ENCODE measurements at places on chromosomes 6 and 20. TPM values are rescaled to one million over a fixed set of nuclear protein-coding genes. Genes with fewer than 3 reads are reported as not detected.
A peak's percentile ranks its signal among the peaks of the same experiment; 100 is the strongest.

Gene CST4
- not detected for total RNA-seq

Gene MRAP2
- total RNA-seq = 0.67 TPM

Gene TGM6
- total RNA-seq = not detected

Gene TMEM170B
- total RNA-seq = 6.6 TPM

GRCh38 chr20:63740627-63741353 lies 1.2 kb downstream of the SLC2A4RG start:
- peak; percentile 74 for DNase-seq

DNA sequence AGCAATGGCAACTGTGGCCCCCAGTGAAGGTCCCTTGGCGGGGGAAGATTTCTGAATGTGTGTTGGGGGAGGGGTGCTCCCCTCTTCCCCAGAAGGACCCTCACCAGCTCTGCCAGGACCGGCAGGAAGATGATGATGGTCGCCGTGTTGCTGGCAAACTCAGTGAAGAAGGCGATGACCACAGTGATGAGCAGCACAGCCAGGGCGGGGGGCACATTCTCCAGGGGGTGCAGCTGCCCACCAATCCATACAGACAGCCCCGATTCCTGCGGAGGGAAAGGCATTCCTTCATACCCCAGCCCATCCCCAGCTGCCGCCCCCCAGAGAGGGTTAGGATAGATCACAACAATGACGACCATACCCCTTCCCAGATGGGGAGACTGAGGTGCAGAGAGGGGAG lies 15.7 kb upstream of the OCSTAMP start:
- no peak for DNase-seq

- no peak for DNase-seq
Observed at GRCh38 chr6:147621961-147622360, 113.5 kb downstream of the SAMD5 start.

- no peak for DNase-seq
Observed at GRCh38 chr6:166987448-166987847, 11.7 kb upstream of the CEP43 start.

- DNase-seq = no peak
Observed at GRCh38 chr6:133424359-133424758, 183.2 kb downstream of the EYA4 start.

DNA sequence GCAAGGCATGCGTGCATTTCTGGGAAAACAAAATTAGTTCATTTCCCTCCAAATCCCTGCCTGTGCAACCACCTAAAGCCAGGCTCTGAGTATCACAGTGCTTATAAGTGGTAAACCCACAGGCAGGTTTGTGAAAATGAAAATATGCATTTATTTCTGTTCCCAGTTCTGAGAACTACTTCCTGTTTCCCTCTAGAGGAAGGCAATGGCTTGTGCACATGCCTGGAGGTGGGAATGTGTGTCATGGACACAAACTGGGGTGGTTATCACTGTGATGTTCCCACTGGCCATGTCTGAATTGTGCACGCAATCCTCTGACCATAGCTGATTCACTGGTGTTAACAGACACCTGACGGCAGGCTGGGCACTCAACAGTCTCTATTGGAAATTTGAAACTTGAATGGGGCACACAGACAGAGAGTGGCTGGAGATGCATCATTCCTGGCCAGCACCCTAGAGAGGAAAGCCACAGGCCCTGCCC lies 26.3 kb downstream of the FAM110A start:
- no peak for DNase-seq

GRCh38 chr6:73521351-73521985 lies 636 bp upstream of the EEF1A1 start:
- peak; percentile 73 for DNase-seq

- DNase-seq = no peak
Observed at GRCh38 chr6:113763311-113763766, 93.8 kb upstream of the MARCKS start.

DNA sequence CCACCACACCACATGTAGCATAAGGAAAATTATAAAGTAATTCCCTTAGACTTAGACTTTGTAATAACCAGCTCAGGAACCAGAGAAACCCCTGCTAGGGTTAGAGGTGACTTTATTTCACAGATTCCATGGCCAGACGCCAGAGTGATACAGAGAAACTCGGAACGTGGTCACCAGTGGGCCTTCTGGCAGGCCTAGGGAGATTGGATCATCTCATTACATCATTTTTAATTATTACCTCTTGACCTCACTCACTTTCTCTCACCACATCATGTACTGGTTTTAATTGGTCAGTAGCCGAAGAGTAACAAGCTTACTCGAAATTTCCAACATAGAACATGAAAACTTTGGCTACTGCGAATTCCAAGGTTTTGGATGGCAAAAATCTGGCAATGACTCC lies 72.9 kb downstream of the BMP6 start:
- DNase-seq = no peak

Gene LCA5
- 0.83 TPM for total RNA-seq

- DNase-seq = peak; percentile 90
Observed at GRCh38 chr6:147651249-147652063, 143.0 kb downstream of the SAMD5 start.

Gene AGER
- total RNA-seq = 0.35 TPM

Gene FAM209B
- not detected for total RNA-seq

DNA sequence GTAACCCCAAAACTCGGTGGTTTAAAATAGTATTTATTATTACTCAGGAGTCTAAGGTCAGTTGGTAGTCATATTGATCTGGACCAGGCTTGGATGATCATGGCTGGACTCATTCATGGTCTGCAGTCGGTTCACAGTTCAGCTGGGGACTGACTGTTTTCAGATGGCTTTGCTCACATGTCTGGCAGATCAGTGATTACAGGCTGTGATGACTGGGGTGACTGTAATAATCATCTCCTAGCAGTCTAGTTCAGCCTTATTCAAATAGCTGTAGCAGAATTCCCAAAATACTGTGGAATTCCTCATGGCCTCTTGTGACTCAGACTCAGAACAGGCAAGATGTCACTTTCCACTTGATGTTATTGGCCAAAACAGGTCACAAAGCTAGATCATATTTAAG lies 16.4 kb upstream of the NT5DC1 start:
- no peak for DNase-seq

DNA sequence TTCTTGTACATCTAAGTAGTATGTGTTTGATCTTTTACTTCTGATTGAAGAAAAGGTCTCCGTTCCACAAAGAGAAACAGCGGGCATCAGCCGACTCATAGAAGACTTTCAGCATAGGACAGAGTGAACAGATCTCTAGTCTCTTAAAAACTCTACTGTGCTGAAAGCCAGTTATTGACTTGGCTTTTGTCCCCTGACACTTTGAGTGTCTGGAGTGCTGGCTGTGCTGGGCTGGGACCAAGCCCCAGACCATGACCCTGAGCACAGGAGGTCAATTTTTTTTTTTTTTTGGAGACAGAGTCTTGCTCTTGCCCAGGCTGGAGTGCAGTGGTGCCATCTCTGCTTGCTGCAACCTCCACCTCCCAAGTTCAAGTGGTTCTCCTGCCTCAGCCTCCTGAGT lies 27.8 kb downstream of the MYBL2 start:
- DNase-seq = no peak

GRCh38 chr20:652615-653109 lies 338 bp downstream of the SRXN1 start:
- no peak for DNase-seq

Gene RBPJL
- not detected for total RNA-seq
